ENCODE measurements at places on chromosomes 1 and 21.

GRCh38 chr1:172818841-172819527 lies 160.1 kb downstream of the FASLG start:
- peak; percentile 33 for DNase-seq

DNA sequence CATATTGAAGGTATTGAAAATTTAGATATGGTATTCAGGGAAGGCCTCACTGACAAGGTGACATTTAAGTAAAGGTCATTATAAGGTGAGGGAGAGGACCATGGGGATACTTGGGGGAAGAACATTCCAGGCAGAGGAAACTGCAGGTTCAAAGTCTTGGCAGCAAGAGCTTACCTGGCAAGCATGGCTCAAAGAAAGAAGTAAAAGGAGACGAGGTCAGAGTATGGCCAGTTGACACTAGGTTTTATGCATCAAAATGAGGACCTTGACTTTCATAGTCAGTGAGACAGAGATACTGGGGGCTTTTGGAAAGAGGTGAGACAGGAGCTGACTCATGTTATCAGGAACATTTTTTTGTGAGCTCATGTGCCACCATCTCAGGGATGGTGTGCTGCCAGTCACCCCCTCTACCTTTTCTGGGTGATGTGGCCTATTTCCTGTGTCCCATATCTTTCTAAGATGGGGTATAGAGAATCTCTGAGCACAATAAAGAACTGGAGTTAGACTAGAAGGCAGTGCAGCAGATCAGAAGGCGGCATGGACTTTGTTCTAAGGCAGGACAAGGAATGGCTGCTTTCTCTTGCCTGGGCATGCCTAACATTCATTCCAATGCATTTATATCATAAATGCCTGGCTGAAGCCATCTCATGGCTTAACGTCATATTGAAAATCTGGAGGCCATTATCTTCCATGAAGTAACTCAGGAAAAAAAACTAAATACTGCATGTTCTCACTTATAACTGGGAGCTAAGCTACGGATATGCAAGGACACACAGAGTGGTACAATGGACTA lies 406.7 kb downstream of the NTNG1 start:
- no peak for DNase-seq

GRCh38 chr1:24909388-24909898 lies 20.6 kb downstream of the RUNX3 start:
- DNase-seq, result peak; percentile 89

- DNase-seq, result peak; percentile 96
These were observed 84.1 kb upstream of the PRDX6 start for GRCh38 chr1:173392895-173393658.

GRCh38 chr1:71031426-71031825 lies 16.2 kb downstream of the PTGER3 start:
- DNase-seq, result no peak

DNA sequence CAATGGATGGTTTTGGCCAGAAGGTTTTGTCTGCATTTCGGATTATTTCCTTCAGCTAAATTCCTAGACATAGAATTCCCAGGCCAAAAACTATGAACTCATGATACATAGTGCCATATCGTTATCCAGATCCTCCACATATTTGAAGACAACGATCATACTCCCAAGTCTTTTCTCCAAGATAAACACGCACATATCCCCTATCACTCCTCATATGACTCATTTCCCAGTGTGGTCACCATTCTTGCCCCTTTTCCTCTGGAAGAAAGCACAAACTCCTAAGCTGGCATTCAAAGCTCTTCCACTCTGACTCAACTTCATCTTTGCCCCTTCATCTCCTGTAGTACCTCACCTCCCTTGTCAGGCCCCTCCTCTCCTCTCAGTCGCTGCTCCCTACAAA lies 277.6 kb downstream of the PLPP3 start:
- DNase-seq, result peak; percentile 89

DNA sequence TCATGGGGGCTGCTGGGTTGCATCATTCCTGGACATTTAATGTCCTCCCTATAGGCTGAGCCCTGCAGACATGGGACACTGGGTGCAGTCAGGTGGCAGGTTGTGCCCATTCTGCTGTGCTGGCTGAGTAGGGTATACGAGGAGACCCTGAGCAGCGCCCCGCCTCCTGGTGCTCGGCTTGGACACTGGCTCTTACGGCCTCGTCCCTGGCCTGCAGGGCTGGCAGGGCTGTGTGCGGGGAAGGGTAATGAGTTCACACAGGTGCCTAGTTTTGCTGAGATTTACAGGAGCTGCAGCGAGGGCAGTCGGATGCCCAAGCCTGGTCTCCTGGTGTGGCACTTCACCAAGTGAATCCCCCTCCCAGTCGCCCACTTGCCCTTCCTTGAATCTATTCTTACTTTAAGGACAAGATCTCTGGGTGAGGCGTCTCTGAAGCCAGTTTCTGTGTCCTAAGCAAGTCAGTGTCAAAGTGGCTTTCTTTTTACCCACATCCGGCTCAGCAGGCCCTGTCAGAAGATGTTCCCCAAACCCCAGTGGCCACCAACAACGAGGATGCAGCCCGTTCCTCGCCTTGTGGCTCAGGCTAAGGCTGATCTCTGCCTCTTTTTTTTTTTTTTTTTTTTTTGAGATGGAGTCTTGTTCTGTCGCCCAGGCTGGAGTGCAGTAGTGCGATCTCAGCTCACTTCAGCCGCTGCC lies 73.2 kb downstream of the MAN1C1 start:
- no peak for DNase-seq

DNA sequence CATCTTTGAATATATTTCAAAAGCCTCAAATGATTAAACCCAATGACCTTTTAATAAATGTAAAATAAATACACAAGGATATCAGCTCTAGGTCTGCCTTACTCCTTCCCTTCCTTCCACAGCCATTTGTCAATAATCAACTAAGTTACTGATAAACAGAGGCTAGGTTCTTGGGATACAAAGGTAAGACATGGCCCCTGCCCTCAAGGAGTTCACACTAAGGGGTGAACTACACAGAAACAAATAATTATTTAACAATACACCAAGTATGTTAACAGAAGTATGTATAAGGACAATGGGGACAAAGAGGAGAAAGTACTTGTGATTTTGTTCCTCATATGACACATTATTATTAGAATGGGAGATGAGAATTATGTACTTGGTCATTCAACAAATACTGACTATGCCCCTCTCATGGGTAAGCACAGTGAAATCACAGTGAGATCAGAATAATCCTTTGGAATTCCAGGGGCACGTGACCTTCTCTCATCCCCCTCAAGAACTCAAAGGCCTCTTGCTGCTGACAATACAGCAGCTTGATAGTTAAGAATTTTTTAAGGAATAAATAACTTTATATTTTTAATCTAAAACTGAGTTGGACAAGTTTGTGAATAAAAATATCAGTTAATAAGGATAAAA lies 40.2 kb downstream of the ATP1B1 start:
- no peak for DNase-seq

DNA sequence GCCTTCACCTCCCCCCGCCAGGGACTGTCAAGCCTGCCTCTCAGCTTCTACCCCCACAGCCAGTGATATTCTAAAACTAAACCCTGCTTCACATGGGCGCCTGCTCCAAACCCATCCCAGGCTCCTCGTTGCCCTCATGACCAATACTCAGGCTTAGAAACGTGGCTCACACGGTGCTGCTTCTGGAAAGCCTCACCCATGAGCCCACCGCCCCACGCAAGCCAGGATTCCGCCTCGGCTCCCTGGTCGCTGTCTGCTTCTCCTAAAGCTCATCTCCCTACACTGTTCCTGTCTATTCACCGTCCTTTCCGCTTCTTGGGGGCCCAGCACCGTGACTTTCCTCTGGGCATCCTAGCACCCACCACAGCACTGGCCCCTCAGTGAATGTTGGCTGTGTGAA lies 72.5 kb downstream of the NID1 start:
- DNase-seq, result no peak

GRCh38 chr1:191831572-191831971 lies 326.7 kb upstream of the RGS18 start:
- DNase-seq, result no peak

DNA sequence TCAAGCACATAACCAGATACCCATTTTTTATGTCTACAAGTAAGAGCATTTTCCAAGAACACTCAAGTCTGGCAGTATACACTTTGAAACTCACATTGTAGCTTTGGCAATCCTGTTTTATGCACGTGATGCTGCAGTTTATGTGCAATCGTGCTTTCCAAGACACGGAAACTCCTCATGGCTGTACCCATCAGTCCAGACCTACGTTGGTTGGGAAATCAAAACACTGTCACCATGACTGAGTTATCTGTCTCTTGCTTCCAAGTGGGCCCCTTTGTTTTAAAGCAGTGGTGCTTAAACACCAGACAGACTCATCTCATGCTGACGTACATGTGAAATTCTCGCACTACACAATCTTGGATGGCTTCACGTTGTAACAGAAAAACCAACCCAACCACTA lies 192.8 kb downstream of the LTN1 start:
- no peak for DNase-seq

- peak; percentile 87 for DNase-seq
These were observed 132.0 kb downstream of the FOXD2 start for GRCh38 chr1:47569681-47570470.
